IPS DF 6.9 (cell line): ENCODE measurements at places on chromosomes 12 and 14.

GRCh38 chr12:110371408-110372055, 32.0 kb downstream of the ANAPC7 start:
- H3K27me3 ChIP-seq: no peaks in the 10 kb centered on the region
- H3K4me3 ChIP-seq: no peak overlapping the region
- no peak overlapping the region for H3K27ac ChIP-seq
- peaks cover 31% of the 10 kb centered on the region for H3K36me3 ChIP-seq
- no peak for DNase-seq

DNA sequence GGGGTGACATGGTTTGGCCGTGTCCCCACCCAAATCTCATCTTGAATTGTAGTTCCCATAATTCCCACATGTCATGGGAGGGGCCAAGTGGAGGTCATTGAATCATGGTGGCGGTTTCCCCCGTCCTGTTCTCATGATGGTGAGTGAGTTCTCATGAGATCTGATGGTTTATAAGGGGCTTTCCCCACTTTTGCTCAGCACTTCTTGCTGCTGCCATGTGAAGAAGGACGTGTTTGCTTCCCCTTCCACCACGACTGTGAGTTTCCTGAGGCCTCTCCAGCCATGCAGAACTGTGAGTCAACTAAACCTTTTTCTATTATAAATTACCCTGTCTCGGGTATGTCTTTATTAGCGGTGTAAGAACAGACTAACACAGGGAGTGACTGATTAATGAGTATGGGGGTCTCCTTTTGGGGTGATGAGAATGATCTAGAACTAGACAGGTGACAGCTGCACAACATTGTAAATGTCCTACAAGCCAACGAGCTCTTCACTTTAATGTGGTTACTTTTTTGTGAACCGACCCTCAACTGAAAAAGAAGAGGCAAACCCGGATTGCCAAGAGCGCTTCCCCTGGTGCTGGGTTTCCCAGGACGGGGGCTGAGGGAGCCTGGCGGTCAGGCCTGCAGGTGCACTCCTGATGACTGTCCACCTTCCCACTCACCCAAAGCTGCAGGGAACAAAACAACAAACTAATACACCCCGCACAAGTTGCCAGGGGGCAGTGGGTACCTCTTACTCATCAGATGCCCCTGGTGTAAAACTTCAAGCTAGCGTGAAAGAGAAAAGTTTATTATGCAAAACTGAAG, 90.1 kb downstream of the NCOR2 start:
- no peaks in the 10 kb centered on the region for H3K4me1 ChIP-seq
- H3K27ac ChIP-seq: no peak overlapping the region
- no peaks in the 10 kb centered on the region for H3K27me3 ChIP-seq
- H3K36me3 ChIP-seq: peaks cover 24% of the 10 kb centered on the region
- DNase-seq: no peak

DNA sequence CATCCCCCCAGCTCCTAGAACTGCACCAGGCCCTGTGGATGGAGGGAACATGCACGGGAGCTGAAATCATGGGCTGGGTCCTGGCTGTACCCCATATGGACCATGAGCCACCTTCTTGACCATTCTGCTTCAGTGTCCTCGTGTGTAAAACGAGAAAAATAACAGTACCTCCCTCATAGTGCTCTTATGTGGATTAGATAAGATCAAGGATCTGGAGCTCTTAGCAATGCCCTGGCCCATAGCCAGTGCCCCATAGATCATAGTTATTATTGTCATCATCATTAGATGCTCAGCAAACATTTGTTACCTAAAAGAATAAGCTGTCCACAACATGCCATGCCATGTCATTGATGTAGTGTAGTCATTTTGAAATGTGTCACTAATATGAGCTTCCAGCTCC, 71.3 kb downstream of the SYNE3 start:
- no peak overlapping the region for H3K27ac ChIP-seq
- H3K4me1 ChIP-seq: no peaks in the 10 kb centered on the region
- no peaks in the 10 kb centered on the region for H3K27me3 ChIP-seq
- no peak for DNase-seq

DNA sequence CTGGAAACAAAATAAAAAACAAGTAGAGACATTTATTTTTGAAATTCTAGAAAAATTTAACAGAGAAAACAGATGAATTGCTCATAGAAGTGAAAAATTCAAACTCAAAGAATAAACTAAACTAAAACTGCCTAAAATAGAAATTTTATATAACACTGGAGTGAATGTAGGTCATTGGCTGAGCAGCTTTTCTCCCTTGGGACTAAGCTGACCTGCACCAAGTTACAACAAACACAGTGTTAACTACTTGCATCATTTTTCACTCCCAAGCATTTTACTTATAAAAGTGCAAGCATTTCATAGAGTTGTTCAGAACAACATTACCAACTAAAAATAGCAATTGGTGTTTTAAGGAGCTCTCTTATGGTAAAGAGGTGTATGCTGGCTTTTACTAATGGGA, 298.1 kb downstream of the MED13L start:
- H3K27me3 ChIP-seq: no peaks in the 10 kb centered on the region
- no peak overlapping the region for H3K27ac ChIP-seq
- DNase-seq: no peak
- H3K4me1 ChIP-seq: no peaks in the 10 kb centered on the region

- no peaks in the 10 kb centered on the region for H3K4me1 ChIP-seq
- H3K27ac ChIP-seq: no peak overlapping the region
- H3K36me3 ChIP-seq: no peaks in the 10 kb centered on the region
- DNase-seq: no peak
- H3K4me3 ChIP-seq: no peak overlapping the region
- H3K27me3 ChIP-seq: no peaks in the 10 kb centered on the region
Observed at GRCh38 chr12:28096649-28097048, 93.6 kb upstream of the CCDC91 start.

DNA sequence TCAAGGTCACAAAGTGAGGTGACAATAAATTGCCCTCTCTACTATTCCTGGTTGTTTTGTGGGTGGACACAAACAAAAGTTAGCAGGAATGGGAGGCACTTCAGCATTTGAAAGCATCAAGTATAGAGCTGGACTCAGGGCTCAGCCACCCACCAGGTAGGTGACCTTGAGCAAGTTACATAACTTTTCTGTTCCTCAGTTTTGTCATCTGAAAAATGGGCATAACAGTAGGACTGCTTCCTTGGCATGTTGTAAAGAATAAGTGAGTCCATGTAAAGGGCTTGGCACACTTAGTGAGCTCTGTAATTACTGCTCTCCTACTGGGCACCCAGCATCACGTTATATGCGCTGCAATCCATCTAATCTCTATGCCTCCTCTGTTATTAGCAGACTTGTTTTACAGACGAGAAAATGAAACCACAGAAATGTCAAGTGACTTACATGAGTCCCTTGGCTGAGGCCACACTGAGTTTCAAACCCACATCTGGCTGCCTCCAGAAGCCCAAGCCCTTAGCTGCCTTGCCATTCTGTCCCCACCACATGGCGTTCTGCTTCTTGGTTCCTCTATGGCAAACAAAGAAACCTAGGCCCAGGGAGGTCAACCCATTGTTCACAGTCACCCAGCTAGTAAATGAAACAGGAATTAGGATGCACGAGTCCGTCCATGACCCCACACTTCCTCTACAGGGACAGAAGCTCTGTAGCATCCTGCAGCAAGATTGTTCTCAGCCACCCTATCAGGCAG, 63.2 kb upstream of the SLC24A4 start:
- H3K4me3 ChIP-seq: no peak overlapping the region
- H3K36me3 ChIP-seq: no peaks in the 10 kb centered on the region
- no peak for DNase-seq
- H3K27ac ChIP-seq: no peak overlapping the region
- H3K27me3 ChIP-seq: no peaks in the 10 kb centered on the region

- no peak overlapping the region for H3K27ac ChIP-seq
- no peaks in the 10 kb centered on the region for H3K36me3 ChIP-seq
Observed at GRCh38 chr12:85632390-85632789, 203.8 kb downstream of the RASSF9 start.

DNA sequence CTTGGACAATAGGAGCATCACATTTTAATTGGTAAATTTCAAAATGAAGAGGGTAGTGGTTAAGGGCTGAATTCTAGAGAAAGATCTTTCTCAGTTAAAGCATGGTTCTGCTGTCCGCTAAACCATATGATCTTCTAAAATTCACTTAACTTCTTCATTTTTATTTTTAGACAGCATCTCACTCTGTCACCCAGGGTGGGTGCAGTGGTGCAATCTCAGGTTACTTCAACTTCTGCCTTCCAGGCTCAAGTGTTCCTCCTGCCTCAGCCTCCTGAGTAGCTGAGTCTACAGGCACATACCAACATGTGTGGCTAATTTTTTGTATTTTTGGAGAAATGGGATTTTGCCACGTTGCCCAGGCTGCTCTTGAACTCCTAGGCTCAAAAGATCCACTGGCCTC, 226.7 kb upstream of the ABCD2 start:
- H3K27ac ChIP-seq: no peak overlapping the region
- H3K4me1 ChIP-seq: no peaks in the 10 kb centered on the region
- H3K4me3 ChIP-seq: no peak overlapping the region
- DNase-seq: no peak
- H3K36me3 ChIP-seq: no peaks in the 10 kb centered on the region

DNA sequence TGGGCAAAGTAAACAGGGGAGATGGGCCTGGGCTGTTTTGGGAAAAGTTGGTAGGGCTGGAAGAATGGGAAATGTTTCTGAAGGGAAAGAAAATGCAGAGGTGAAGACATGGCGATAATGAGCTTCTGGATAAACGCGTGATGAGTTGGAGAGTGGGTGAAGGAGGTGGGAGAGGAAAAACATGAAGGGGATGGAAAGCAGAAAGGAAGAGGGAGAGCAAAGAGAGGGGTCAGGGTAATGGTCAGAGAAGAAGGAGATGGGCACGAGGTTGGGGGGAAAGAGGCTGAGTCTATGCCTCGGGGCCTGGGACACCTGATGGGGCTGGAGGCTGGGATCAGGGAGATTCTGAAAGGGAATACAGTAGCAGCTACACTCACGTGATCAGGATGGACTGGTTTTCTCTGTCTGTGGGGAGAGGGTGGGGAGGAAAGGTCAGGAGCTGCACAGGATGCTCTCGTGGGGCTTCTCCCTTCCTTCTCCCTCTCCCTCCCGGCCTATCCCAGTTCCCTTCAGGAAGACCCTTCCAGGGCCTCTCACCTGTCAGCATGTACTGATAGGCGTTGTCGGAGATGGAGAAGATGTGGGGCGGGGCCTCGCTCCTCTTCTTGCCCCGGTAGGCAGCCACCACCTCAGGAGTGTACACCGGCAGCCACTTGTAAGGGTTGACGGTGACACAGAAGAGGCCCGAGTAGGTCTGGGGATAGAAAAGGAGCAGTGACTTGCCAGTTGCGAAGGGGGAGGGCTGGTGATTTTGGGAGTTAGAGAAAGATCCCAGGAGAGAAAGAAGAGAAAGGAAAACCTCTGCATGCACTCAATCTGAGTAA, 3.1 kb downstream of the MYH7 start:
- no peak for DNase-seq
- H3K4me1 ChIP-seq: no peaks in the 10 kb centered on the region
- H3K27me3 ChIP-seq: no peaks in the 10 kb centered on the region
- no peak overlapping the region for H3K4me3 ChIP-seq
- H3K36me3 ChIP-seq: no peaks in the 10 kb centered on the region

DNA sequence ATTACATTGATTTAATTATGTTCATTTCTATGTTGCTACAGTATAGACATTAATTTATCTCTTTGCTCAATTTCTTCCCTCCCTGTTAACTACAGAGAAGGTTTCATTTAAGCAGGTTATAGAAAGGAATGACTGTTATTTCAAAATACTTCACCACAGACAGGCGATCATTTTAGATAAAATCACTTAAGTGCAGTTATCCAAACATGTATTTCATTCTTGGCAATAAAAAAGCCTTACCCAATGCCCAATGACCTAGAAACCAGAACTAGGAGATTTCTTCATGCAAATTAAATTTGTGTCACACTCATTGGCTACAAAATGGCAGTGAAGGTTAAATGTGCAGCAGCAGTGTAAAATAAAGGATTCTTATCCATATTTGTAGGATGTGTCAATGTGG, 266.4 kb downstream of the KCNH5 start:
- H3K27me3 ChIP-seq: no peaks in the 10 kb centered on the region
- no peak overlapping the region for H3K4me3 ChIP-seq
- no peak for DNase-seq
- no peaks in the 10 kb centered on the region for H3K36me3 ChIP-seq
- no peaks in the 10 kb centered on the region for H3K4me1 ChIP-seq

GRCh38 chr12:25458047-25458552, 95.0 kb downstream of the LMNTD1 start:
- no peak overlapping the region for H3K4me3 ChIP-seq
- H3K27ac ChIP-seq: no peak overlapping the region
- H3K27me3 ChIP-seq: no peaks in the 10 kb centered on the region
- H3K36me3 ChIP-seq: no peaks in the 10 kb centered on the region
- no peak for DNase-seq
- H3K4me1 ChIP-seq: no peaks in the 10 kb centered on the region
